ENCODE measurements at places on chromosomes 13 and 19.

GRCh38 chr19:42512743-42513304, 15.5 kb downstream of the CEACAM1 start:
- DNase-seq = no peak

DNA sequence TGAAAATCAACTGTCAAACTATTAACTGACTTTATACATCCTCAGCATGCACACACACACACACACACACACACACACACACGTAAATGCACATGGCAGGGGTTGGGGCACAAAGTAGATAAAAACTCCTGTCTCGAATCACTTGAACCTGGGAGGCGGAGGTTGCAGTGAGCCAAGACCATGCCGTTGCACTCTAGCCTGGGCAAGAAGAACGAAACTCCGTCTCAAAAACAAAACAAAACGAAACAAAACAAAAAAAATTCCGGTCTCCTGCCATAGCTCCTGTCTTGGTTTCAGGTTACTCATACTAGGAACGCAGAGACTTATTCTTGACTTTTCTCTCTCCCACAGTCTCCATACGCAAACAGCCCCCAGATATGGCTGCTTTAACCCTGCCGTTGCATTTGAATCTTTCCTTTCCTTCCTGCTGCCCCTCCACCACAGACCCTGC, 148.9 kb downstream of the SHISA2 start:
- no peak for DNase-seq

GRCh38 chr13:111046590-111047141, 68.4 kb upstream of the ARHGEF7 start:
- no peak for DNase-seq

DNA sequence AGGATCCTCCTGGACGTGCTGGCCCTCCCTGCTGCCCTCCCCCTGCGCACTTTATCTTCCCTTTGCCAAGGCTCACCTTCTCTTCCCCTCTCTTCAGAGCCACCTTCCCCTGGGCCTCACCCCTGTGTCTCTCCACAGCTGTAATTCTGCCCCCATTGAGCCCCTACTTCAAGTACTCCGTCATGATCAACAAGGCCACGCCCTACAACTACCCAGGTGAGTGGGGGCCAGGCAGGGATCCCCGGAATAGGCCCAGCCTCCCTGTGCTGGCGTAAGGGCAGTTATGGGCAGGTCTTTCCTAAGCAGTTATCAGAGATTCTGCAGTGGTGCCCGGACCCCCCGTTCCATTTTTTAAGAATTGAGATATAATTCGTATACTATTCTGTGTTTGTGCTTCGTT, 3.1 kb downstream of the NDUFA3 start:
- no peak for DNase-seq

GRCh38 chr13:66640231-66640630, 589.9 kb downstream of the PCDH9 start:
- no peak for DNase-seq

DNA sequence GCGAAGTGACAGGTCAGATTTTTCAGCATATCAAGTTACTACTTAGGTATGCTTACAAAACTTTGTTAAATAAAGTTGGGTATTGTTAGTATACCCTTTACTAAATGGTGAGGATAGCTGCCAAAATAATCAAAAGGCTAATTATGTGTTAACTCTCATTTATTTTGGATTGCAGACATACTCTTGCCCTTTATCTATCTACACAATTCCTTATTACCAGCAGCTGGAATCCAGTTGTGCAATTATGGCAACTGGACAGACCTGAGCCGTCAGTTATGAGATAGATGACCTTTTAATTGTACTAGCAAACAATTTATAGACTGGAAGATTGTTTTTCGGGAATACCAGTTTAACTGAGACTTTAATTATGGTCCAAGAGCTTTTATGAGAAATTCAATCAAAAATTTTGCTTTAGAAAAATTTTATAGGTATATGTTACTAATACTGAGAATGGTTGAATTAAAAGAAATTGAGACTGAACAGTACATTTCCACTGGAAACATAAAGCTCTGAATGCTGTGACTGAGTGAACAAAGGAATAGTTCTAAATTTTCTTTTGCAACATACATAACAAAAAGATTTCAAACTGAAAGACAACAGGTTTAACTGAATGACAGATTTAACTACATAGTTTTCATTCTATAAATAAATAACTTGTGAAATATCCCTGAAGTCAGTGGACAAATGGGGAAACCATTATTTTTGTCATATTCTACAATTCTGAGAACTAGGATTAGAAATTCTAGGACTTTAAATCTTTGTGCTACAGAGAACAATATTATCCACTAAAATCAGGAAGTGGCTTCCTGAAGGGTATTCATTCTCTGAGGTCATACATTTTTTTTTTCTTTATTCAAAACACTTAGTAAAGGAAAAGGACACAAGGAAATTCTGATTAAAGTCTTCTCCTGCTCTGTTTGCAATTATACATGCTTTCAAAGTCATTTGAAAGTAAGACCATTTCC, 97.4 kb downstream of the ZC3H13 start:
- no peak for DNase-seq

Data from Daoy (cell line).